ENCODE measurements at places on chromosomes 1 and 21. TPM values are rescaled to one million over a fixed set of nuclear protein-coding genes. Genes with fewer than 3 reads are reported as not detected.

The KIF21B gene
- 1.9 TPM for total RNA-seq

The PLD5 gene
- under 0.01 TPM for total RNA-seq

The SSU72 gene
- 35.4 TPM for total RNA-seq

The HES3 gene
- not detected for total RNA-seq

The MLLT11 gene
- total RNA-seq, result 0.17 TPM

The UBL4B gene
- not detected for total RNA-seq

The OPTC gene
- total RNA-seq, result not detected

Data from liver (tissue), 10 donors.